MG63 (cell line): ENCODE measurements at places on chromosomes 4 and X.
A peak's percentile ranks its signal among the peaks of the same experiment; 100 is the strongest.

GRCh38 chr4:88277711-88278225 lies 6.6 kb downstream of the PPM1K start:
- DNase-seq, result no peak

GRCh38 chr4:138897811-138898226 lies 117.8 kb upstream of the NOCT start:
- no peak for DNase-seq

GRCh38 chr4:23033796-23034195 lies 341.1 kb downstream of the GBA3 start:
- DNase-seq, result no peak

- DNase-seq, result no peak
Measured at GRCh38 chrX:37717708-37718107, 32.1 kb downstream of the XK start.

DNA sequence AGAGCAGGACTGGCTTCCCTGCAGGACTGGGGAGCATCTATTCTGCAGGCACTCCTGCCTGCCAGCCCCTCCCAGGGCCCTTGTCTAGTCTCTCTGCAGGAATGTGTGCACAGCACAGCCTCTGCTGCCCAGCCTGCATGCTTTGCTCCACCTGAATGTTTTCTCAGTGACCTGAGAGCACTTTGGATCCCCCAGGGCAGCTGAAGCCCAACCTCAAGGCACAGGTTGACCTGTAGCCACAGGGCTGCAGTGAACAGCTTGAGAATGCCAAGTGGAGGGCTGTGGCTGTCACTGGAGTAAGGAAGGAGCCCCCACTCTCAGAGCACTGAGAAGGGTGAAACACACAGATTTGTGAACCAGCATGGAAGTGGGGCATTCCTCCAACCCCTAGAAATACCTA lies 760.2 kb downstream of the STIM2 start:
- no peak for DNase-seq

DNA sequence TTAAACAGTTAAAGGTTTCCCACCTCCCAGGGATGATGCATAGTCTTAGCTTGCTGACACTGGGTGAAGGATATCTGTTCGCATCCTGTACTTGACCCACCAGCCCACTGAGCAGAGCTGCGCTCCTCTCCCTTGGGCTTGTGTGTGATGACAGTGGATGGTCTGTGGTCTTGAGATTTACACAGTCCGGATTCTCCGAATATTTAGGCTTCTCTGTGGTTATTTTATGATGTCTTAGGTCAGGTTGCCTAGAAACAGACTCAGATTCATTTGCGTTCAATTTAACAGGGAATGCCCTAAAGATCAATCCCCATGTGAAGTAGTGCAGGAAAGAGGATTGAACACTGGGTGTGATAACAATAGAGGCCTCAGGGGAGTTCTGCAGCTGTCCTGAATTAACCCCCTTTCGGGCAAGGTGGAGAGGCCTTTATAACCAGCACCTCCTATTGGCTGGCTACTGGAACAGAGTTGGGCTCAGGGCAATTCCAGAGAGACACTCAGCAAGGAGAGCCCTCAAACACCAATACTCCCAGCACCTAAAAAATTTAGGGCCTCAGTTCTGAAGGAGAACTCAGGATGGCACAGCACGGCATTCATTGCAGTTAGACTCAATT lies 653.2 kb upstream of the GALNT7 start:
- no peak for DNase-seq

DNA sequence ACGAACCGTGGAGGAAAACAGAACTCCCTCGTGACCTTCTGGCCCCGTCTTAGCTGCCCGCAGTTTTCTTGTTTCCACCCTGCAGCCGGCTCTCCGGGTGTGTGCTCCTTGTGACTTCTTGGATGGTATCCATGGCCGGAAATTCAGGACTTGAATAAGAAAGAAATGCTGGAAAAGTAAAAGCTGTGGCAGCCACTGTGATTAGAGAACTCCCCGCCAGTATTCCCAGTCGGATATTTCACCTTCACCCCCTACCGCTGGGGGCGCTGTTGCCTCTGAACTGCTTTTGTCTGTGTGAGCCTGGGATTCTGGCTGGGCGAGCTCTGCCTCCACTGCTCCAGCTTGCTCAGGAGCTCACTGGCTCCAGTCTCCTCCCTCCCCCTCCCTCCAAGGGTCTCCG lies 41.5 kb upstream of the CYP4V2 start:
- DNase-seq, result peak; percentile 72

DNA sequence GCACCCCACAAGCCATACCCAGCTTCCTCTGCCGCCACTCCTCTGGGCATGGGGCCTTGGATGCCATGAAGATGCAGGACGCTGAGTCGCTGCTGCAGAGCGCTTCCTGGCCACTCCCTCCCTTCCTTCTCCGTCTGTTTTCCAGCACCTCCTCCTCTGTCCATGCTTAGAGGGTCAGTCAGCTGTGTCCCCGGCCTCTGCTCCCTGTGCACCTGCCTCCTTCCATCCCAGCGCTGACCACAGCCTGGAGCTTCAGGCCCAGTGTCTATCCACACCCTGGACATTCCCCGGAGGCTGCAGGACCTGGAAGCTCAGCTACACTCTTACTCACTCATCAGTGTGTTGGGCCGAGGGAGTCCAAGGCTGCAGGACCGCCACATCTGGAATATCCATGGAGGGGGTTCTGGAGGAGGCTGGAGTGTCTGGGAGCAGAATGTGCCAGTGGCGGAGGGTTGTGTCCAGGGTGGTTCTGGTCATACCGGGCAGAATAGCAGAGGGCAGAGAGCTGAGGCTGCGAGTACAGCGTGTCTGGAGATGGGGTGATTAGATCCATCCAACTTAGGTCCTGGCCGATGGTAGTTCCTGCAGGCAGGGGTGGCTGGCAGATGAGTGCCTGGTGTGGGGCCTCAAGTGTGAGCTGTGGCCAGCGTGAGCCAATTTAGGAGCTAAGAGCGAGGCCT lies 58.6 kb upstream of the ADRA2C start:
- DNase-seq, result no peak
